Hepatocyte (in vitro differentiated cells): ENCODE measurements at places on chromosomes 4 and X. TPM values are rescaled to one million over a fixed set of nuclear protein-coding genes. Genes with fewer than 3 reads are reported as not detected.

The PARM1 gene
- polyA plus RNA-seq, result 90.4 and 107 TPM in 2 replicates

DNA sequence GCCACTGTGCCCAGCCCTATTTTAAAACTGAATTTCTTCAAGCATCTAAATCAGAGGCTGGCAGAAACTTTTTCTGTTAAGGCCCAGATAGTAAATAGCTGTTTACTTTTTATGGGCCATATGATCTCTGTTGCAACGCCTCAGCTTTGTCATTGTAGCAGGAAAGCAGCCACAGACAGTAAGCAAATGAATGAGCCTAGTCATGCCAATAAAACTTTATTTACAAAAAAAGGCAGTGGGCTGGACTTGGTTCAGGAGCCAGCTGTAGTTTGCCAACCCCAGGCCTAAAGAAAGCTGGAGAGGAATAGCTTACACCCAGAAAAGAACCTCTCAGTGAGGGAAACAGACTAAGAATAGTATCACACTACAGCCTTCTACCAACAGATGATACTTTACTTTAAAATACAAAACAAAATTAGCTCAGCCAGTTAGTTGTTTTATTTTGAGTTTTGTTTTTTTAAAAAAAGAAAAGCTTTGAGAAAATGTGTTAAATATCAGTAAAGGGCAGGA, 25.5 kb downstream of the CHST7 start:
- H3K36me3 ChIP-seq, result no peaks in the 10 kb centered on the region
- H3K27me3 ChIP-seq, result no peaks in the 10 kb centered on the region
- H3K27ac ChIP-seq, result no peak overlapping the region
- no peaks in the 10 kb centered on the region for H3K4me1 ChIP-seq

DNA sequence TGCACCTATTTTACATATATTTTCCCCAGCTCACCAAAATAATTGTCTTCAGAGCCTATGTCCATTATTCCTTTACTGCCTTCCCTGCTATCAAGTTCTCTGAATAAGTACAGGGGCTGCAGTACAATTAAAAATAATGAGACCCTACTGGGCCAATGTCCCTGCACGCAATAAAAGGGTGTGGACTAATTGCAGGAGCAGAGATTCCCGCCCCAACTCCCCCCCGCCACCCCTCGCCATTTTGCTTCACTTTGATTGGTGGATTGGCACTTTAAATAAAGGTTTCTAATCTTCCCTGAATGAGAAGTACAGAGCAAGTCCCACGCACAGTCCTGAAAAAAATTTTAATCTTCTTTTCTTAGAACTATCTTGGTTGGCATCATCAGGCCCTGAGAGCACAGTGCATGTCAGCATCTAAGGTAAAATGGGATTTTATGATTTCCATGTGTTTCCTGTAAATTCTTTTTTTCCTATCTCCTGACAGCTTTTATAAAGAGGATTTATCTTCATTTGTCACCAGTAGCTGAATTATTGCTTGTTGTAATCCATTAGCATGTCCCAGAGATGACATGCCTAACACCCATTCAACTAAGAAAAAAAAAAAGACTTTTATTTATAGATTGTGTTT, at the start of gene AMBN:
Gene AMBN (plus strand): TSS at position 302 of the 628 bp plus-strand sequence. CDS start 103 bp downstream, at position 405.
- H3K4me3 ChIP-seq, result no peak within 1 kb of the TSS
- no peaks in the 10 kb centered on the region for H3K4me1 ChIP-seq
- H3K36me3 ChIP-seq, result no peaks in the 10 kb centered on the region
- H3K27ac ChIP-seq, result no peak within 1 kb of the TSS

DNA sequence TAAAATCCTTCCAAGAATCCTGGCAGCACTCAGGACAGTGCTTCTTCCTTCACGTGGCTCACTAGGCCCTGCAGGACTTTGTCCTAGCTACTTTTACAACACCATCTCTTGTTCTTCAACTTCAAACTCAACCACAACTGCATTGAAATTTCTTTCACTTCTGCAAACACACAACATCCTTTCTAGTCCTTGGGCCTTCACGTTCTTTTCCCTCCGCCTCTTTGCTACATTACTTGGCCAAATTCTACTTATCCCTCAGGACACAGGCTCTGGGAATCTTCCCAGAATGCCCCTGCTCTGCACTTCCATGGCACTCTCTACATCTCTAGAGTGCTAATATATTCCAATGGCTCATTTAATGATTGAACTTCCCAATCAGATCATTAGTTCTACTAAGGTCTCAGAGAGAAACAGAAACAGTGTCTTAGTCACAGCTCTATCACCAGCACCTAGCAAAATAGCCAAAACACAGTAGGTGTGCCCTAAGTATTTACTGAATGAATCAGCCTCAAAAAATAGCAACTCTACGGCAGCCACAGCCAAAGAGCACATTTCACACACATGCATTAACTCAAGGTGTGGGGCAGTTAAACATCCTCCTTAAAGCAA, 73.3 kb downstream of the MANBA start:
- no peaks in the 10 kb centered on the region for H3K36me3 ChIP-seq
- DNase-seq, result no peak
- no peak overlapping the region for H3K4me3 ChIP-seq
- H3K27me3 ChIP-seq, result no peaks in the 10 kb centered on the region
- H3K4me1 ChIP-seq, result no peaks in the 10 kb centered on the region
- H3K27ac ChIP-seq, result peak overlapping the region; percentile 43

- H3K4me3 ChIP-seq, result no peak overlapping the region
- no peak overlapping the region for H3K27ac ChIP-seq
- H3K36me3 ChIP-seq, result no peaks in the 10 kb centered on the region
- H3K4me1 ChIP-seq, result no peaks in the 10 kb centered on the region
- no peak for DNase-seq
Observed at GRCh38 chrX:49257846-49258748, 6.4 kb downstream of the FOXP3 start.

The CXCL9 gene
- not detected in 2 replicates for polyA plus RNA-seq
